ENCODE measurements at places on chromosomes 16 and 17.

- no peak for DNase-seq
Measured at GRCh38 chr16:67803894-67804293, 2.5 kb downstream of the RANBP10 start.

DNA sequence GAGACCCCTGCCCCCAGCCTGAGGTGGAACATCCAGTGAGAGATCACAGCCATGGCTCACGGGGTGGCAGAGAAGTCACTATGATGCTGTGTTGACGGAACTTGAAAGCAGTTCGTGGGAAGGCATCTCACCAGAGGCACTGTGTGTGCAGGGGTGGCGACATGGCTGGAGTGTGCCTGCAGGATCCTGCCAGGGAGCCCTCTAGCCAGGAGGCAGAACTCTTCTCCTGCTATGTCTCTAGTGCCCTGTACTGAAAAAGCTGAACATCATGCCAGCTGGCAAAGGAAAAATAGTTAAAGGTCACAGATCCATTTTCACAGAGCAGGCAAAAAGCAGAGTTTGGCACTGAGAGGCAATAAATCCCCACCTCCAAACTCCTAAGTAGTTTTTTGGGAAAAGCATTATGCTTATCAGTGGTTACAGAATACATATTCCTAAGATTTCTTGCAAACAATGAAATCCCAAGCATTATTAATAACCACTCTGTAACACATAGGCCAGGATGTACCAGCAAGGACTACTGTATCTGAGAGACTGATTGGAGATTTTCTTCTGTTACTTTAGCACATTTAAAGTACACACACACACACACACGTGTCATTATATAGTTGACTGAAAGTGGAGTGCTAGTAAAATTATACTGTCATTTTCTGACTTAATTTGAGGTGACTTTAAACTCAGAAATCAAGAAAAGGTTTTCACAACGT lies 36.8 kb downstream of the TNRC6C start:
- DNase-seq = no peak

GRCh38 chr17:77628035-77628434 lies 330.5 kb upstream of the TNRC6C start:
- no peak for DNase-seq

- no peak for DNase-seq
Measured at GRCh38 chr17:56773124-56773523, 60.6 kb downstream of the C17orf67 start.
